ENCODE measurements at places on chromosomes 1 and 21.

GRCh38 chr1:210456731-210457255, 128.1 kb downstream of the HHAT start:
- DNase-seq = no peak

- DNase-seq = no peak
Observed at GRCh38 chr1:6998267-6998666, 213.0 kb downstream of the CAMTA1 start.

GRCh38 chr1:68442822-68443556, 6.8 kb downstream of the RPE65 start:
- DNase-seq = no peak

DNA sequence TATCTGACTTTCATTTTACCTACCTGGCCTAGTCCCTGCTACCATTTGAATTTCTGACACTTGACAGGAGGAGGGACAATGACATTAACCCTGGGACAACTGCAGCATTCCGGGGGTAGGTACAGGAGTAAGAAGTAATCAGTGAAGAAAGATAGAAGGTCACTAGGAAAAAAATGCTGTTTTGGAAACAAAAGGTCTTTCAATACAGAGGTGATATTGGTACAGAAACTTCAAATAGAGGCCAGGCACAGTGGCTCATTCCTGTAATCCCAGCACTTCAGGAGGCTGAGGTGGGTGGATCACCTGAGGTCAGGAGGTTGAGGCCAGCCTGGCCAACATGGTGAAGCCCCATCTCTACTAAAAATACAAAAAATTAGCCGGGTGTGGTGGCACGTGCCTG, 68.4 kb downstream of the SELENOF start:
- no peak for DNase-seq

- no peak for DNase-seq
Observed at GRCh38 chr1:25217015-25217414, 15.3 kb downstream of the SYF2 start.

GRCh38 chr1:80217377-80217986, 1211.0 kb upstream of the ADGRL4 start:
- no peak for DNase-seq
